Vein endothelial cell (primary cell): ENCODE measurements at places on chromosomes 7 and 10. TPM values are rescaled to one million over a fixed set of nuclear protein-coding genes. Genes with fewer than 3 reads are reported as not detected.

Gene PNLIPRP2
- not detected in 2 replicates for total RNA-seq

Gene MMD2
- not detected in 2 replicates for total RNA-seq

Gene CTTNBP2
- not detected in 2 replicates for total RNA-seq

Gene OPN1SW
- total RNA-seq = not detected in 2 replicates

Gene AVPI1
- total RNA-seq = 2.9 and 3.9 TPM in 2 replicates

Gene PODXL
- 167 and 193 TPM in 2 replicates for total RNA-seq

Gene SPDYE6
- 0.33 TPM in 1 of 2 replicates, not detected in the other for total RNA-seq

Gene SLC26A3
- not detected in 2 replicates for total RNA-seq
